ENCODE measurements at places on chromosomes 13 and 19.

GRCh38 chr19:5880604-5881078 lies 10.3 kb upstream of the FUT5 start:
- peak; percentile 49 for DNase-seq

GRCh38 chr19:40612831-40613689 lies 11.9 kb downstream of the LTBP4 start:
- peak; percentile 63 for DNase-seq

DNA sequence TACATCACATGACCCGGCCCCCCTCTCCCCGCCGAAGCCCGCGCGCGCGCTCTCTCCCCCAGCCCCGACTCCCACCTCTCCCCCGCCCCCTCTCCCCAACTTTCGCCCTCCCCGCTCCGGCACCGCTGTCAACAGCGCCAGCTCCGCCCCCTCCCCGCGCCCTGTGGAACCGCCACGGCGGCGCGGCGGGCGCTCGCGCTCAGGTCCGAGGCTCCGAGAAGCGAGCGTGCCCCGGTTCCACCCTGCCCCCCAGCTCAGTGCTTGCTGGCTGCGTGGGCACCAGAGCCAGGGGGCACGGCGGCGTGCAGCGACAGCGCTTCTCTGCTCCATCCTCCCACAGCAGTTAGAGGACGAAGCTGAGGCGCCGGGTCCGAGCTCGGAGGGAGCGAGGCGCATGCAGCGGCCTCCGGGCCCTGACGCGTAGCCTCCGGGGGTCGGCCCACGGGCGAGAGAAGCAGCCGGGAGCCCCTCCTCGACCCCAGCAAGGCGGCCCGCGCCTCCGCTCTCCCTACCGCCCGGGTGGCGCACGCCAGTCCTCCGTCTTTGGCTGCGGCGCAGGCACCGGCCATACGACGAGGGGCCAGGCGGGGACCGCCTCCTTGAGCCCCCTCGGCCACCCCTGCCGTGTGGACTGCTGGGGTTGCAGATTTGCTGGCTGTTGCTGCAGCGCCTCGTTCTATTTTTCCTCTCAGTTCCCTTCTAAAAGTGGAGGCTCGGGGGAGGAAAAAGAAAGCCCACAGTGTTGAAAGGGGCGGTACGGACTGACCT lies 109.5 kb downstream of the KCNRG start:
- DNase-seq = no peak

DNA sequence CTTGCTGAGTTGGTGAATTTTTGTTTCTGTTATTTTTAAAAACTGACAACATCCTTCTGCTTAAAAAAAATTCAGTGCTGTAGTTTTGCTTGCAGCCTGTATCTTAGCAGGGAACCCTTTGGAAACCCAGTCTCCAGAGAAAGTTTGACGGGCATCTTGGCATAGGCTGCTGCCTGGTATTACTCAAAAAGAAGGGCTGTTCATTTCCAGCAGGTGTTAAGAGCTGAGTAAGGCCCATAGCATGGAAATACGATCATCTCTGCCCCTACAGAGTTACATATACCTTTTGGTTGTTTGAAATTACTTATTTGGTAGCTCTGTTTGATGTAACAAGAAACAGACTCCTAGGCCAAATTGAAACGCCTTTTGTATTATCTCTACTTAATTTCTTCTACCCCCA lies 41.5 kb downstream of the URI1 start:
- DNase-seq = no peak

GRCh38 chr19:48724796-48725753 lies 5.5 kb upstream of the MAMSTR start:
- DNase-seq = no peak

DNA sequence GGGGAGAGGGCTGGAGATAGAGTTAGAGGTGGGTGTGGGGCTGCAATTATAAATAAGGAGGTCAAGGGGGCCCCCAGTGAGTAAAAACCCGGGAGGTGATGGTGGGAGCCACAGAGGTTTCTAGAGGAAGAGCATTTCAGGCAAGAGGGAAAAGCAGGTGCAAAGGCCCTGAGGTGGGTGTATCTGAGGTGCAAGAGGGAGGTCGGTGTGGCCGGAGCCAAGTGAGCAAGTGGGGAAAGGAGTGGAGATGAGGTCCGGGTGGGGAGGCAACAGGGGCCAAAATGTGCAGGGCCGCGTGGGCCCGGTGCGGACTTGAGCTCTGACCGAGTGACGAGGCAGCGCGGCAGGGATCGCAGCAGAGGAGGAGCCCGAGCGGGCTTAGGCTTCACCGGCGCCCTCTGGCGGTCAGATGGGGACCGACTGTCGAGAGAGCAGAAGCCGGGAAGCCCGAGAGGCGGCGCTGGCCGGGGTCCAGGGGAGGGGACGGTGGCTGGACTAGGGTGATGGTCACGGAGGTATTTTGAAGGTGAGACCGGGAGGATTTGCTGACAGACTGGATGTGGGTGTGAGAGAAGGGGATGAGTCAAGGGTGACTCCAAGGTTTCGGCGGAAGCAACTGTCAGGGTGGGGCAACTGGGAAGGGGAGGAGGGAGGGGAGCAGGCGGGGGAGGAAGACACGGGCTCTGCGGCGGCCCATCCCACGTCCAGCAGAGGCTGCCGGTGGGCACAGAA lies 17.7 kb upstream of the SPACA4 start:
- peak; percentile 88 for DNase-seq

GRCh38 chr13:61144301-61144700 lies 271.3 kb downstream of the PCDH20 start:
- no peak for DNase-seq

GRCh38 chr19:11382898-11383705 lies 1.0 kb downstream of the EPOR start:
- peak; percentile 39 for DNase-seq

- DNase-seq = peak; percentile 75
These were observed 16.8 kb downstream of the FPR2 start for GRCh38 chr19:51777570-51778462.

DNA sequence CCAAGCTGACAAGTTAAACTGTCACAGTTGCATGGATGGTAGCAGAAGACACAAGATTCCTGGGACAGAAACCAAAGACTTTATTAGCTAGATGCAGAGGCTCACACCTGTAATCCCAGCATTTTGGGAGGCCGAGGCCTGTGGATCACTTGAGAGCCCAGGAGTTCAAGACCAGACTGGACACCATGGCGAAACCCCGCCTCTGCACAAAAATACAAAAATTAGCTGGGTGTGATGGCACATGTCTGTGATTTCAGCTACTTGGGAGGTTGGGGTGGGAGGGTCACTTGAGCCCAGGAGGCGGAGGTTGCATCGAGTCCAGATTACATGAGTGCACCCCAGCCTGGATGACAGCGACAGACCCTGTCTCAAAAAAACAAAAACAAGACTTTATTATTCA lies 346.6 kb downstream of the IRS2 start:
- DNase-seq = no peak

DNA sequence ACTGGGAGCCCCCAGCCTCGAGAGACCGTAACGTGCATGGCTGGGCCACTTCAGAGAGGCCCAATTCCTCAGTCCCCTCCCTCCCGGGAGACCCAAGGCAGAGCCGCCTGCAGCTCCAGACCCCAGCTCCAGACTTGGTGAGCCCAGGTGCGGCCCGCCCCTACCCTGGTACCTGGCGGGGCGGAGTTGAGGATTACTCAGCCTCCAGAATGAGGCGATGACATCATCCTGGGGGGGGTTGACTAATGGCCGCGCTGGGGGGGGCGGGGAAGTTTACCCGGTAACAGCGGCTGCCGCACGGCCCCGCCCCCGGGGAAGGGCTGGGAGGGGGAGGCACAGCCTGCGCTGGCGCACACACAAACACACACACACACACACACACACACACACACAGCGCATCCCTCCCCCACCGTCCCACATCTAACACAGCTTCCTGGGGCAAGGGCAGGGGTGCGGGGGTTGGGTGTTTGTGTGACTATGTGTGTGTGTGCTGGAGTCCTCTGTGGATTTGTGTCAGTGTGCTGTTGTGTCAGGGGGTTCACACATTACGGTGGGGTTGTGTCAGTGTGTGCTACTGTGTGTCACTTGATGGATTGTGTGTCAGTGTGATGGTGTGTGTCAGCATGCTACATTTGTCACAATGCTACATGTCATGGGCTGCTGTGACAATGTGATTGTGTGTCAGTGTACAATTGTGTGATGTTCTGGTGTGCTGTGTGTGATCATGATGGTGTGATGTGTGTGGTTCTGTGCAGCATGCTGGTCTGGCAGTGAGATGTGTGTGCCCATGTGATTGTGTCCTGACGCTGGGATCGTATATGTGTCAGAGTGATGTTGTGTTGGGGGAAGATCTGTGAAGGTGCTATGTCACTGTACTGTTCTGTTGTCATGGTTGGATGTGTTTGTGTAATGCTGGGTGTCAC lies 10.3 kb upstream of the BBC3 start:
- peak; percentile 77 for DNase-seq

- DNase-seq = no peak
These were observed 300.4 kb downstream of the DLEU7 start for GRCh38 chr13:50543141-50543540.

GRCh38 chr19:44303976-44304568 lies 753 bp downstream of the ZNF235 start:
- peak; percentile 25 for DNase-seq

DNA sequence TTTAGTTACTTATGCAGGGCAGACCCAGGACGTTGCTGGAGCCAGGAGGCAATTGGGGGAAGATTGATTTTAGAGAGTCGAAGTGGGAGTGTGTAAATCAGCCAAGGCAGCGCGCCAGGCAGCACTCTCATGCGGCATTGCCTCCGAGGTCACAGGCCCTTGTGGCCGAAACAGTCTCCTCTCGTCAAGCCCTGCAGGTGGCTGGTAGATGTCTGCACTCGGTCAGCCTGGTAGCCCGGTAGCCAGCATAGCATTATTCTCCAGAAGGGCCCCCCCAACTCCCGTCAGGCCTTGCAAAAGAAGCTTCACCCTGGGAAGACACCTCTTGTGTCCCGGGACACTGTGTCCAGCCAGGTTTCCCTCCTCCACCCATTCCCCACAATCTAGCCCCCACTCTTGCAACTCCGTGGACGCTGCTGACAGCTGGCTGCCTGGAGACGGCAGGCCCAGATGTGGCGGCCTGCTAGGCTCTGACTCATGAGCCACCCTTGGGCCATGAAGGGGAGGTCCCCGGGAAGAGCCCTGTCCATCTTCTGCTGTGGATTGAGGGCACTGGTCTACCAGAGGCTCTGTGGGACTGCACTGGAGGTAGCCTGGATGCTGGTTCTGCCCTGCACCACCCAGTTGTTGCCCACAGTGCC lies 2.6 kb upstream of the PEPD start:
- no peak for DNase-seq

GRCh38 chr13:39073983-39074382 lies 35.7 kb downstream of the NHLRC3 start:
- no peak for DNase-seq

DNA sequence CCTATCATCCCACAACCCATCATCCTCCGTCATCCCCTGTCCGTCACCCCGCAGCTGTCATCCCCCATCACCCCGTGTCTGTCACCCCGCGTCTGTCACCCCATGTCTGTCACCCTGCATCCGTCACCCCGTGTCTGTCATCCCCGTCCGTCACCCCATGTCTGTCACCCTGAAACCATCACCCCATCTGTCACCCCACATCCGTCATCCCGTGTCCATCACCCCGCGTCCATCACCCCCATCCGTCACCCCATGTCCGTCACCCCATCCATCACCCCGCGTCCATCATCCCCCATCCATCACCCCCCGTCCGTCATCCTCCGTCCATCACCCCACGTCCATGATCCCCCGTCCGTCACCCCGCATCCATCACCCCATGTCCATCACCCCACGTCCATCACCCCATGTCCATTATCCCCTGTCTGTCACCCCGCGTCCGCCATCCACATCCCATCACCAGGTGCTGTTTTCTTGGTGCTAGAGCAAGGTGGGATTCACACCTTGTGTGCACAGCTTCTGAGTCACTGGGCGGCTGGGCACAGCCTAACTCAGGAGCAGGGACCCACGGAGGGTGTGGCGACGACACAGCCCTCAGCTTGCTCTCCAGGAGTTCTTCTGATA lies 24.2 kb downstream of the RASA3 start:
- no peak for DNase-seq

DNA sequence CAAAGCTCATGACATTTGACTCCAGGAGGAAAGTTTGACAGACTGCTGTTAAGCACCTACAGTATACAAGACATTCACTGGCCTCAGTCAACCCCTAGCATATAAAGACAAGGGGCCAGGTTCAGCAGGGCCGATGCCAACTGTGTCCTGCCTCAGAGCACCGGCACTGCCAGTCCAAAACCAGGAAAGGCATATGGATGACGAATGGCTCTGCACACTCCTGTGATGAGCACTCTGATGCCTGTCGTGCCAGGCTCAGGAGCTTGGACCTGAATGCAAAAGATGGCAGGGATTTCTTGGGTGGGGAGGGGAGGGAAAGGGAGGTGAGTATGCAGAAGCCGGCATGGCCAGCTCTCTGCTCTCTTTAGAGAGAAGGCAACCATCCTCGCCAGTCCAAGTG lies 38.9 kb downstream of the COL4A1 start:
- DNase-seq = no peak

DNA sequence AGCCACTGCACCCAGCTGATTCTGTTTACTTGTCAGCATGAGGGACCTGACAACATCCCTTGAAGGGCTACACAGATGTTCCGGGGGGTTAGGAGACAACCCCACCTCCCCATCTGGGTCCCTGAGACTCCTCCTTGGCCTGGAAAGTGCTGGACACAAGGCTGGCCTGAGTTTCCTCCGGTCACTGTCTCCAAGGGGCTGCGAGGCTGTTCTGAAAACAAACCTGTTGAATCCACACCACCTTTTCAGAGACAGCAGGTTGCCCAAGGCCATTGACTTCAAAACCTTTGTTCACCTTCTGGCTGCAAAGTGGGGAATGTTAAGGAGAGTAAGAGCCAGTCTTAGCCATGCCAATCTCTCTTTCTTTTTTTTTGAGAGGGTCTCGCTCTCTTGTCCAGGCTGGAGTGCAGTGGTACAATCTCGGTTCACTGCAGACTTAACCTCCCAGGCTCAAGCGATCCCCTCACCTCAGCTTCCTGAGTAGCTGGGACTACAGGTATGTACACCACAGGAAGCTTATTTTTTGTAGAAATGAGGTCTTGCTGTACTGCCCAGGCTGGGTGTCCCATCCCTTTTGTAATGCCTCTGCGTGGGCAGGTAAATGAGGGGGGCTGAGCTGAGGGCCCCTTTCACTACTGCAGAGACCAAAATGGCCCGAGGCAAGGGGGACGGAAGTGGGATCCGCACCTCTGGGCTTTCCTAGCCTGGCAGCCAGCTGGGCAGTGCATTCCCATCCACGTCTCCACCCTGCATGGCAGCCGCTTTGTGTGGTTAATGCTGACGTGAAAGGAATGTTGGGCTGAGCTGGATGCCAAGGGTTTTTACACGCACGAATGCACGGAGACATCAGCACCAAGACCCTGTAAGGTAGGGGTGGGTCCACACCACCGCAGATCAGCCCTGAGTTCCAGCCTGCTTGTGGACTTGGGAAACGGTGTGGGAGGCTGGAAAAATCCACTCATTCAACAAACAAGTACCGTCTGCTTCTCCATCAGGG lies 1.9 kb upstream of the ZNF628 start:
- no peak for DNase-seq

Measured in head of caudate nucleus (tissue), 42 donors.